ENCODE measurements at places on chromosomes 11 and 22. TPM values are rescaled to one million over a fixed set of nuclear protein-coding genes. Genes with fewer than 3 reads are reported as not detected.

- DNase-seq = no peak
- no peak overlapping the region for H3K4me3 ChIP-seq
- no peaks in the 10 kb centered on the region for H3K36me3 ChIP-seq
- no peaks in the 10 kb centered on the region for H3K4me1 ChIP-seq
- H3K27ac ChIP-seq = no peak overlapping the region
These were observed 10.6 kb upstream of the PPP6R3 start for GRCh38 chr11:68449951-68450350.

- H3K4me1 ChIP-seq = no peaks in the 10 kb centered on the region
- peaks cover 22% of the 10 kb centered on the region for H3K27me3 ChIP-seq
- DNase-seq = no peak
These were observed 34.6 kb downstream of the IFT27 start for GRCh38 chr22:36741204-36741793.

DNA sequence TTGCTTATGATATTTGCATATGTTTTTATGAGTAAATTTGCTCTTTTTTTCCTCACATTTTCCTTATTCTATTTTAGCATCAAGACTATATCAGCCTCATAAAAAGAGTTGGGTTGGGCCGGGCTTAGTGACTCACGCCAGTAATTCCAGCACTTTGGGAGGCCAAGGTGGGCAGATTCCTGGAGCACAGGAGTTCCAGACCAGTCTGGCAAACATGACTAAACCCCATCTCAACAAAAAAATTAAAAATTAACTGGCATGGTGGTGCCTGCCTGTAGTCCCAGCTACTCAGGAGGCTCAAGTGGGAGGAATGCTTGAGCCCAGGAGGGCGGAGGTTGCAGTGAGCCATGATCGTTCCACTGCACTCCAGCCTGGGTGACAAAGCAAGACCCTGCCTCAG, 148.8 kb upstream of the ANO5 start:
- H3K4me3 ChIP-seq = no peak overlapping the region
- no peaks in the 10 kb centered on the region for H3K27me3 ChIP-seq
- no peak overlapping the region for H3K27ac ChIP-seq
- H3K4me1 ChIP-seq = no peaks in the 10 kb centered on the region

DNA sequence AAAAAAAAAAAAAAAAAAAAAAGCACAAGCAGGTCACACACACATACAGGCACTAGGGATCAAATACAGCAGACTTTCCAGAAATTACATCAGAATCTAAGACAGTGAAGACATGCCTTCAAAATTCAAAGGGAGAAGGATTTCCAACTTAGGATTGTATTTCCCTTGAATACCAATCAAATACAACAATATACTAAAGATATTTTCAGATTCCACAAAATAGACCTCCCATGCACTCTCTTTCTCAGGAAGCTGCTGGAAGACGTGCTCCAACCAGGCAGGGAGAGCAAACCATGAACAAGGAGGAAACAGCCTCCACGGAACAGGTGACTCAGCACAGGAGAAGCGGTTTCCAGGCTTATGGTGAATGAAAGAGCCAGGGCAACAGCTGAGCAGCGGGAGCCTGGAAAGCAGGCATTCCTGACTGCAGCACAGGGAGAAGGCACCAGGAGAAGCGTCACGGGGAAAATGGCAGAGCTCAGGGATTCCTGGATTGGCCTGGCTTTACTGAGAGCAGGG, 32.0 kb downstream of the TMEM184B start:
- H3K36me3 ChIP-seq = peaks cover 15% of the 10 kb centered on the region
- H3K4me3 ChIP-seq = no peak overlapping the region
- DNase-seq = no peak
- peaks cover 8% of the 10 kb centered on the region for H3K4me1 ChIP-seq
- H3K27ac ChIP-seq = peak overlapping the region; percentile 45

DNA sequence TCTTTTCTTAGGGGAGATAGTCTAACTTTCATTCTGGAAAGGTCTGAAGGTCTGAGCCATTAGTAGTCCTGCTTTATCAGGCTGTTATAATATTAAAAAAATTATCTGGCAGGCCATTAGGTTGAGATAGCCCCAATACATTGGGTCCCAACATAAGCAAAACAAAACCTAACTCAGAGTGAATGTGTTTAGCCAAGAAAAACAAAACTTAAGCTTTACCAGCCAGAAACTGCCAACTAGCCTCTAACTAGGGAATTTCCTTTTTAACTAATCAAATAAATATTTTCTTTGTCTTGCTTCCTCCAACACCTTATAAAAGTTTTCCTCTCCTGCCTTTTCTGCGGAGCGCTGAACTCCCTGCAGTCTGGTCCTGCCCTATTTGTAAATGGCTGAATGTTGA, 1137.7 kb upstream of the CNTN5 start:
- no peaks in the 10 kb centered on the region for H3K4me1 ChIP-seq
- no peaks in the 10 kb centered on the region for H3K36me3 ChIP-seq
- no peak overlapping the region for H3K27ac ChIP-seq
- no peak overlapping the region for H3K4me3 ChIP-seq

- no peak overlapping the region for H3K27ac ChIP-seq
- H3K4me1 ChIP-seq = no peaks in the 10 kb centered on the region
- no peaks in the 10 kb centered on the region for H3K36me3 ChIP-seq
- no peak for DNase-seq
- H3K27me3 ChIP-seq = no peaks in the 10 kb centered on the region
These were observed 7.4 kb upstream of the VSIG10L2 start for GRCh38 chr11:125938418-125938817.

- H3K27me3 ChIP-seq = no peaks in the 10 kb centered on the region
- no peak overlapping the region for H3K27ac ChIP-seq
- no peak for DNase-seq
These were observed 15.6 kb downstream of the GRAMD4 start for GRCh38 chr22:46635756-46636155.

- no peaks in the 10 kb centered on the region for H3K36me3 ChIP-seq
- no peaks in the 10 kb centered on the region for H3K27me3 ChIP-seq
- H3K27ac ChIP-seq = no peak overlapping the region
- H3K4me3 ChIP-seq = no peak overlapping the region
- no peak for DNase-seq
These were observed 878.2 kb downstream of the NTM start for GRCh38 chr11:132248580-132248979.

GRCh38 chr22:35480627-35481550, 59.7 kb upstream of the RASD2 start:
- no peak for DNase-seq
- peaks cover 7% of the 10 kb centered on the region for H3K27me3 ChIP-seq
- H3K4me3 ChIP-seq = no peak overlapping the region
- H3K4me1 ChIP-seq = no peaks in the 10 kb centered on the region
- H3K27ac ChIP-seq = no peak overlapping the region

GRCh38 chr22:44661070-44661469, 40.9 kb upstream of the PRR5 start:
- peaks cover 57% of the 10 kb centered on the region for H3K4me1 ChIP-seq
- no peaks in the 10 kb centered on the region for H3K36me3 ChIP-seq
- DNase-seq = no peak
- H3K4me3 ChIP-seq = no peak overlapping the region
- H3K27ac ChIP-seq = no peak overlapping the region
- peaks cover 10% of the 10 kb centered on the region for H3K27me3 ChIP-seq

Gene CRYBB3
- polyA plus RNA-seq = not detected

Gene GALNT18
- polyA plus RNA-seq = not detected

Gene ESAM
- polyA plus RNA-seq = not detected

Gene PLEKHB1
- 5.8 TPM for polyA plus RNA-seq

Gene PATE2
- polyA plus RNA-seq = not detected

Gene OR52H1
- not detected for polyA plus RNA-seq

Gene MMP12
- polyA plus RNA-seq = not detected

Gene HTR3B
- polyA plus RNA-seq = not detected

Gene IGSF22
- polyA plus RNA-seq = not detected

Gene SPTBN2
- not detected for polyA plus RNA-seq

Gene TPBGL
- polyA plus RNA-seq = not detected

Gene VWA5A
- polyA plus RNA-seq = 12.8 TPM

Gene FIBIN
- not detected for polyA plus RNA-seq

Gene CYP2D6
- not detected for polyA plus RNA-seq

Gene RHOD
- polyA plus RNA-seq = not detected
